CD4-positive, alpha-beta T cell treated with Interleukin-6 for 4 hours (primary cell): ENCODE measurements at places on chromosomes 7 and 10.
A peak's percentile ranks its signal among the peaks of the same experiment; 100 is the strongest.

- peak; percentile 15 for DNase-seq
Measured at GRCh38 chr7:108135446-108136190, 5.5 kb upstream of the LAMB4 start.

DNA sequence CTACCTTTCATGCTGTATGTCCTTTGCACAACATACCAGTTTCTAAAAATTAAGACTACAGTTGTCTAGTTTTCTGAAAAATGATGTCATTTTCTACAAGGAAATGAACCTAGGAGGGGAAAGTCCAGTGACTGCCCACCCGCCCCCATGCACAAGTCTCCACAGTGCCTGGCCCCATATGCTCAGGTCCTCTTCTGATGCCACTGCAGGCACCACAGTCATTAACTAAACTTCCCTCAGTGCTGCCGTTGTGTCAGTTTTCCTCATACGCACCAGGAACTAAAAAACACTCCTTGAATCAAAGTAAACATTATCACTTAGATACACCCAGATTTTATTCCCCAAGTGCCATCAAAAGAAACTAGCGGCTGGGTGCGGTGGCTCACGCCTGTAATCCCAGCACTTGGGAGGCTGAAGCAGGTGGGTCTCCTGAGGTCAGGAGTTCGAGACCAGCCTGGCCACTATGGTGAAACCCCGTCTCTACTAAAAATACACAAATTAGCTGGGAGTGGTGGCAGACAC is 6.9 kb upstream of the TNS3 start:
- DNase-seq: no peak

DNA sequence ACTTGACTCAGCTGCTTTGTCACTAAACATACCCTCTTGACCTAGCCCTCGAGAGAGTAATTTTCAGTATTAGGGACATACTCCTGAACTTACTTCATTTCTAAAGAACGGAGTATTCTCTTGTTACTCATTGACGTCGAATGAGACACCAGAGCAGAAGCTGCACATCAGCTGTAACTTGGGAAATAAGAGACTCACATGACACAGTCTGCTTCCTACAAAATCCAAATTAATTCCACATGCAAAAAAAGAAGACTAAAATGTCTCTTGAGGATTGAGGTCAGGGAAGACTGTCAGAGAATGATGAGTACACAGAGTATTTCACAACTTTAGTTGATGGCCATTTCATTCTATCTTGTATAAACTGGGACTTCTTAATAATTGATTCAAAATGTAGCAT is 114.7 kb upstream of the EGFR start:
- DNase-seq: no peak

GRCh38 chr7:85392326-85392725 is 205.5 kb upstream of the SEMA3D start:
- DNase-seq: no peak

GRCh38 chr10:29635711-29636144 is 957 bp upstream of the SVIL start:
- DNase-seq: peak; percentile 9

- no peak for DNase-seq
Measured at GRCh38 chr7:155918720-155919390, 106.6 kb upstream of the SHH start.

- no peak for DNase-seq
Measured at GRCh38 chr10:11712744-11713143, 29.4 kb upstream of the ECHDC3 start.

- no peak for DNase-seq
Measured at GRCh38 chr10:528173-529165, 161.0 kb downstream of the DIP2C start.

DNA sequence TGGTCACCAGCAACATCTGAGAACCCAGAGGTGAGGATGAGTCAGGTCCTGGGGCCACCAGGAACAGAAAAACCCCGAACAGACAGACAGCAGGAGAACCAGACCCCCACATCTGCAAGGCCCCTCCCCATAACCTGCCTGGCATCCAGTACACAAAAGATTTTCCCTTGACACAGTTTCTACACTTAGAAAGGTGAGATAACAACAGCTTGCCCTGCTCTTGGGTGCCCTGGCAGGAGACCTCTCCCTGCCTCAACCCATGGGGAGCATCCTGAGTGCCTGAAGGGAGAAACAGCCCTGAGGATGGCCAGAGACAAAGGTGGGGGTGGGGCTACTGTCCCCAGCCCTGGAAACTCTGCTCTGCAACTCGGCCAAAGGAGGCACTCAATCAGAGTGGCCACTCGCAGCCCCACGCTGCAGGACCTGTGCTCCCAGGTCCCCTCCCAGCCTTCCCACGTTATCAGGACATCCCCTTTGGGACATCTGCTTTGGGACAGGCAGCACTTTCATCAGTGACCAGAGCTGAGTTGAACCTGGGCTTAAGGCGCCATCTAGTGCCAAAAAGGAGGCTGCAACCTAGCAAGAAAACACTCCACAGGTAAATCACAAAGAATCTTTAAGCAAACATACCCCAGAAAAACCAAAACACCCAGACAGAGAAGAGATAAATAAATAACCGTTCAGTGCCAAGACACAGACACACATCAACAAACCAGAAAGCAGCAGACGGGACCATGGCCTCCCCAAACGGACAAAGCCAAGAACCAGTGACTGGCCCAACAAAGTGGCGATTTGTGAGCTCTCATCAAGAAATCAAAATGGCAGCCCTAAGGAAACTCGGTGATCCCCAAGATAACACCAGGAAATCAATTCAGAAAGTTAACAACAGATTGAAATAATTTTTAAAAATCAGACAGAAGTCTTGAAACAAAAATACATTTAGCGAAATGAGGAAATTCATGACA is 233.7 kb downstream of the PTPRN2 start:
- DNase-seq: no peak

- no peak for DNase-seq
Measured at GRCh38 chr10:26962835-26963234, 102.1 kb upstream of the ABI1 start.

GRCh38 chr7:97873606-97874005 is 1.4 kb upstream of the ASNS start:
- no peak for DNase-seq

DNA sequence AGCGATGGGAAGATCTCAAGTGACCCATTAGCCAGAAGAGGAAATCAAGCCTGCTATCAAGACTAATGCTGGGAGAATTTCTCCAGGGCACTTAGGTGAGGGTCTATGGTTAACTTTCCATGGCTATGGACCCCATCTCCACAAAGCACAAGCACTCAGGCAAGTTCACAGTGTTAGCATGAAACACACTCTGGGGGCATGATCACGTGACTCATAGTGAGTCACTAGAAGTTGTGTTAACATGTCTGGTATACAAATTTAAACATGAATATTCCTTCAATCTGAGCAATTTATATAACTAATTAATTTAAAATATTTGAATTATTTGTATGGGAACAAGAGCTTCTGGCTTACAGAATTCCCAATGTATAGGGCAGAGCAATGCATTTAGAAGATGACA is 131.8 kb downstream of the FAM204A start:
- DNase-seq: no peak

- DNase-seq: no peak
Measured at GRCh38 chr7:28418311-28418710, 6.0 kb downstream of the CREB5 start.

- DNase-seq: no peak
Measured at GRCh38 chr10:47077941-47078340, 166.7 kb downstream of the PTPN20 start.

DNA sequence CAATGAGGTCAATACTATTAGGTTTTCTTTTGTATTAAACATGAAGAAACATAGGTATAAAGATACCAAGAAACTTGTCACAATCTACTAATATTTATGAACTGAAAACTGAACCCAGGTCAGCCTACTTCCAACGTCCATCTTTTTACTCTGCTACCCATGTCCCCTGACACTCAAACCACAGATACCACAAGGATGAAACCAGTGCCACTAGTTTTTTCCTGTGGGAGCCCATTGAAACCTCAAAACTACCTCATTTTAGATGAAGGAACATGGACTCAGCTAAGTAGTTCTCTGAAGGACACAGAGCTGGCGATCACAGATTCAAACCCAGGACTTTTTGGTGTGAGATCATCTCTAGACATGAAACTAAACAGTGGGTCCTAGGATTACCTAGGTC is 6.8 kb downstream of the TET1 start:
- DNase-seq: no peak

GRCh38 chr7:138079137-138079536 is 2.9 kb downstream of the AKR1D1 start:
- no peak for DNase-seq

- DNase-seq: no peak
Measured at GRCh38 chr7:738723-739454, 11.8 kb upstream of the PRKAR1B start.

DNA sequence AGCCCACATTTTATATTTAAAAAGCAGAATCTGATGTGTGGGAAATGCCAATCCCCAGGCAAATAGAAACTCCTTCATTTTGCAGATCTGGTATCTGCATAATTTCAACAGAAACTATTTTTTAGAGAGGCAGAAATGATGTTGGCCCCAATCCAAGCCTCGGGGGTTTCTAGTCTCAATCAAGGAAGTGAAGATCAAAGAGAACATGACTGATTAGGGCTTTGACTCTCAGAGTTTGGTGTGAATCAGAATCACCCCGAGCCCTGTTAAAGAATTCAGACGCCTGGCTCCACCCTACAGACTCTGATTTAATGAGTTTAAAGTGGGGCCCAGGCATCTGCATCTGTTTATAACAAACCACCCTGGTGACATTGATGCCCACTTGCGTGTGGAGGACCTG is 36.7 kb upstream of the UBE2H start:
- DNase-seq: peak; percentile 55

DNA sequence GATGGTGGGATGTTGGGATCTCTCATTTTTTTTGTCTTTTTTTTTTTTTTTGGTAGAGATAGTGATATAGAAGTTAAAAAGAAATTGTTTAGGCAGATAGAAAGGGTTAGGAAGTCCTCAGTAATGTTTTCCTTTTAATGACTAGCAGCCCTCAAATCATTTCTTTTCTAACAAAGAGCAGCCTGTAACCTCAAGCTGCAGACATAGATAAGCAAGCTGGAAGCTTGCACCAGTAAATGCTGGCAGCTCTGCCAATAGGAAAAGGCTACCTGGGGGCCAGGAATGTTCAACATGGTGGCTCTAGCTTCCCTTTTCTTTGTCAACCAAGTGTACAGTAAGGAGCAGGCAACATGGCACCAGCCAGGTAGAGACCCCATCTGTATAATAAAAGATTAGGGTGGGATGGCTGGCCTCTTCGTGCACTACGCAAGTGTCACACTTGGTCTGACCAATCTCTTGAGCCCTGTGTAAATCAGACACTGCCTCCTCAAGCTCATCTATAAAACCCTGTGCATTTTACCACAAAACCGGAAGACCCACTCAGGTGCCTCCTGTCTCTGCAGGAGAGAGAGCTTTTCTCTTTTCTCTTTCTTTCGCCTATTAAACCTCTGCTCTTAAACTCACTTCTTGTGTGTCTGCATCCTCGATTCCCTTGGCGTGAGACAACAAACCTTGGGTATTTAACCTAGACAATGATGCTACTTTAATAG is 212.9 kb downstream of the SNX10 start:
- no peak for DNase-seq

GRCh38 chr7:121442845-121443244 is 46.7 kb upstream of the FAM3C start:
- peak; percentile 38 for DNase-seq

GRCh38 chr10:29257106-29257783 is 31.6 kb upstream of the LYZL1 start:
- no peak for DNase-seq

DNA sequence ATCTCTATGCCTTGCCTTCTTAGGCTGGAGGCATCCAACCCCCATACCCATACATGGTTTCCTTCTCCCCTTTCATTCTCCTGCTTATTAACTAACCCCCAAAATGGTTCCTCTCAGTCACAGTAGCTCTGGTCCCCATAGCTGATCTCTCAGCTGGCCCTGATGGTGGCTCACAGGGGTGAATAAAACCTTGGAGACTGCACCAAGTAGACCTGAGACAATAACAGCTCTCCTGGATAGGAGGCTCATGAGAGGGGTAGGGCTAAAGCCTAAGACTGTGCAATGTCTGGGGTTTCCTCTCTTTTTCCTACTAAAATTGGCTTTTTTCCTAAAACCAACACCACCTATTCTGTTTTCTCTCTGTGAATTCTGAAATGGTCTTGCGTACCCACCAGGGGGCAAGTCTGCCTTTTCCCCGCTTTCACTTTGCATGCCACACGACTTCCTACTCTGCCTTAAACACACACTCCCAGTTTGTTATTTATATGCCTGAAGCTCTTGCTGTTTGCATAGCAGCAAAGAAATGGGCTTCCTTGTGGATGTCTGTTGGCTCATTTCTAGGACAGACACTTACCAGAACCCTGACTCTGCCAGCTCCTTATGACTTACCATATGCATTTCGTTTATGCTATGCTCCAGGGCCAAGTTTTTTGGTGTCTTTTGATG is 18.4 kb upstream of the PON1 start:
- DNase-seq: no peak

DNA sequence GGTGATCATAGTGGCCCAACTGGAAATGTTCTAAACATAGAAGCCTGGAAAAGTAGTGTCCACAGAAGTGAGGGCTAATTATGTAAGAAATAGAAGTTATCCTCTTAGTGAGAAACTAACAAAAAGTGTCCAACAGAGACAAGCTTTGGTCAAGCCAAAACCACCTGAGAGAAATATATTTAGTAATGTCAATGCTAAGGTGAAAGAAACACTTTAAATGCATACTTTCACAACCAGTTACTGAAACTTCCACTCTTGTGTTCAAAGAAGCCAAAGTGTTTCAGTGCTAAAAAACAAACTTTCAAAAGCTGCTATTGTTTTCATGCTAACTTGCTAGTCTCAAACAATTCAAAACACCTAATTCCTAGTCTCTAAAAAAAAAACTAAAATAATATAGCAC is 18.1 kb downstream of the RAB11FIP2 start:
- no peak for DNase-seq

DNA sequence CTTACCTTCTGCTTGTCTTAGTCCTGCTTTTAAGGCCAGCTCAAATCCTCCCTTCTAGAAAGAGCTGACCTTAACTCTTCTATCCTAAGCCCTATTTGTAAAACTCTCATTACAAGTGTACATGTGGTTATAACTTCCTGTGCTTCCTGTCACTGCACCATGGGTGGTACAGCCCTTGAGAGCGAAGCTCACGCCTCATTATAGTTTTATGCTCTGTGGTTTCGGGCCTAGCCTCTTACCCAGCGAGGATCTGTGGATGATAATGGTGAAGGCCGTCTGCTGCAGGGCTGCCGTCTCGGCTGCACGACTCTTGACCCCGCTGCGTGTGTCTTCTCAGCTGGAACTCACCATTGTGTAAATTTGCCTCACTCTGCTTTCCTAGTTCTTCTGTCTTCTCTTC is 74.6 kb downstream of the CUL1 start:
- peak; percentile 60 for DNase-seq

DNA sequence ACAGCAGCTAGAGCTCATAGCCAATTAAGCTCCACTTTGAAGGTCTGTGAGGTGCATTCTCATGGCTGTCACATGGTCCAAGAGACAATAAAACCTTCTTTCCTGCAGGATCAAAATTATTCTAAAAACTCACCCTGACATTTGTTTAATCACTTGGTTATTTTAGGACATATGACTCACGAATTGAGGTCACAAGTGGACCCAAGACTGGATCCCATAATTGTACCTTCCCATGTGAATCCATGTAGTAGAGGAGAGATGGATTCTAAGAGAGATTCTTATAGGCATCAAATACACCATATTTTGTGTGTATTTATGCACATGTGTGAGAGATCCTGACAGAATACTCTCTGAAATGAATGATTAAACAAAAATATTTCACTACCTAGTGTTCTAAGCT is 18.1 kb downstream of the POLR1F start:
- no peak for DNase-seq
